Activated naive CD4-positive, alpha-beta T cell (primary cell): ENCODE measurements at places on chromosomes 5 and 9.

DNA sequence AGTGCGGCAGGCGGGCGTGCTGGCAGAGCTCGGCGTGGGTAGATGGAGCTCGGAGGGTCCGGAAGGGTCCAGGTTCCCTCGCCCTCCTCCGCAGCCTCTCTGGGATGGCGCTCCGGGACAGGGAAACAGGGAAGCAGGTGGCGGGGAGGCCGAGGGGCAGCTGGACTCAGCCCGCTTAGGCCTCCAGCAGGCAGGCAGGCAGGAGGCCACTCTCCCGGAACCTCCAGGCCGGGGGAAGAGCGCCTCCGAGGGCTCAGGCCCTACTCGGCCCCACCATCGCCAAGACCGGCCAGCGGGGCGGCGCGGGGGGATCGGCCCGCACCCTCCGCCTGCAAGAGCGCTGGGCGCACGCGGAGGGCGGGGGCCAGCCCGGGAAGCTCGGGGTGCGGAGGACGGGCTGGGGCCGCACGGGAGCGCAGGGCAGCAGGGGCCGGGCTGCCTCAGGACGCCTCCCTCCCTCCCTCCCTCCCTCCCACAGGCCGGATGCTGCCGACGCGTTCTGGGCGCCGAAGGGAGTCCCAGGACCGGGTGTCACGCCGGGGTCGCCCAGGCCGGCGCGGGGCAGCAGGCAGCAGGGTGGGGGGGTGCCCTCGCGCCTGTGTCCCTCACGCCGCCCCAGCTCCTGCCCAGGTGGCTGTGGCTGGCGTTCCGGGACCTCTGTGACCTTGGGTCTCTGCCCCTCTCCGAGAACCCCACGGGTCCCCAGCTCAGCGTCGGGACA, 977 bp downstream of the MGAT4B start:
- DNase-seq, result no peak

DNA sequence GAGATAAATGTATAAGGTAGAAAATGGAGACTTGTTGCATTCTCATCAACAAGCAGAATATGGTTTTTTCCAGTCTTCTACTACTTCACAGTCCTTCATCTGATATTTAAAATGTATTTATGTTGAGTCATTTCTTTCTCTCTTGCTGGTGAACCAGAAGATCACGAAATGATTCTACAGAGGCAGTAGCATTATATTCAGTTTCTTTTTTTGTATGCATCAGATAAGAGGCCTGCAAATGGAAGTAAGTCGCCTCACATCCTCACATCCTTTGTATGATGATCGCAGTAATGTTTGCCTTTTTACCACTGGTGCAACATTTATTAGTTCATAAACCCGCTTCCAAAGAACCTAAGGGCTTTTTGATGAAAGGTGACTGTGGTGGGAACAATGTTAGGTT, 22.1 kb upstream of the IL13 start:
- no peak for DNase-seq

GRCh38 chr5:174295702-174296436, 250.4 kb downstream of the NSG2 start:
- DNase-seq, result no peak

- no peak for DNase-seq
Measured at GRCh38 chr5:109411627-109412026, 1.9 kb upstream of the PJA2 start.
